ENCODE measurements at places on chromosomes 7 and 10. TPM values are rescaled to one million over a fixed set of nuclear protein-coding genes. Genes with fewer than 3 reads are reported as not detected.

- DNase-seq, result no peak
Measured at GRCh38 chr10:46285300-46285699, 1.5 kb upstream of the ANTXRL start.

DNA sequence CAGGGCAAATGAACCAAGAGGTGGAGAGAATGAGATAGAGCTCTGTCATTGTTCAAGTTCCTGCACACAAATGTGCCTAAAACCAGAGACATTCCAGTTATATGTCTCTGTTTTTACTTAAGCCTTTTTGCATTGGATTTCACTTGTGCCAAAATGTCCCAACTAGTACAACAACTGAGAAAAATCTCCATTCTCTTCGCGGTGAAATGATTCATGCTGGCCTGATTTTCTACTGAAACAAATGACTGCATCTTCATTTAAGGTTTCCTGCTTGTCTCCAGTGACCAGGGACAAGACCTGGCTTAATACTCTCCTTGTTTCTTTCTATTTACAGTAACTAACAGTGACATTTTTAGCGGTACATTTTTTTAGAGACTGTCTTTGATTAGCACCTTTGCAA, 714.9 kb downstream of the KCNMA1 start:
- no peak for DNase-seq

GRCh38 chr7:116477625-116478024, 21.9 kb upstream of the CAV2 start:
- no peak for DNase-seq

- DNase-seq, result no peak
Measured at GRCh38 chr10:90912174-90912573, 8.7 kb downstream of the ANKRD1 start.

DNA sequence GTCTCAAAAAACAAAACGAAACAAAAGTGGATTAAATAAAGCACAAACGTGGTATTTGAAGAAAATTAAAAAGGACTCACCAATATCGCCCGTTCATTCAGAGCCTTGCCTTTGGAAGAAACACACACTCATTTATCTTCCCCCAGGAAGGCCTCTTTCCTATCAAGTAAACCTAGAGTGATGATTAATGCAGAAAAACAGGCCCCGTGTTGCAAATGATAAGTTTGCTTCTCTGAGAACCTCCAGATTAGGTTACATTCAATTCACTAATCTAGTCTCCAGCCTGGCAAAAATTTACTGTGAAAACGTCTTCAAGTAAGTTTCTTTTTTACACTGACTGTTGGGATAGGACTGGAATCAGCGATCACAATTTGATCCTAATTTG, 78.0 kb upstream of the C1GALT1 start:
- no peak for DNase-seq

- peak; percentile 19 for DNase-seq
Measured at GRCh38 chr10:29917311-29917710, 142.1 kb downstream of the JCAD start.

The KCNH2 gene
- 6.4 TPM for total RNA-seq

DNA sequence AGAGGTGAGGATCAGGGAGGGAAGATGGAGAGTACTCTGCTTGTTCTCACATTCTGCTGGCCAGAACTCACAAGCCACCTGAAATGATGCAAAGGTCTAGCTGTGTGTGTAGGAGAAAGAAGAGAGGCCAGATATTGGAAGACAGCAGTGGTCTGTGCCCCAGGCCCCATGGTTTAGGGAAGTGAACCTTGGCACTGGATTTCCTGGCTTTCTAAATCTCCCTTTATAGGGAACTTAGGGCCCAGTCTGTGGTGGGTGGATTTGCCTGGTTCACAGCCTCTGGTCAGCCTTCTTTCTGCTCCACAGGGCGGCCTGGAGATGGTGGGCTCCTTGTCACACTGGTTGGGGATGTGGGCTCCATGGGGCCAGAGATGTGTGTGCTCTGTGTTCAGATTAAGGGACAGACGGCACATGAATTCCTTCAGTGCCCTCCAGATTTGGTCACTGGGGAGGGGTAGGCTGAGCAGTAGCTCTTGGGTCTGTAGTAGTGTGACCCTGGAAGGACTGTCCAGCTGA, 9.5 kb upstream of the SH2D4B start:
- DNase-seq, result no peak

DNA sequence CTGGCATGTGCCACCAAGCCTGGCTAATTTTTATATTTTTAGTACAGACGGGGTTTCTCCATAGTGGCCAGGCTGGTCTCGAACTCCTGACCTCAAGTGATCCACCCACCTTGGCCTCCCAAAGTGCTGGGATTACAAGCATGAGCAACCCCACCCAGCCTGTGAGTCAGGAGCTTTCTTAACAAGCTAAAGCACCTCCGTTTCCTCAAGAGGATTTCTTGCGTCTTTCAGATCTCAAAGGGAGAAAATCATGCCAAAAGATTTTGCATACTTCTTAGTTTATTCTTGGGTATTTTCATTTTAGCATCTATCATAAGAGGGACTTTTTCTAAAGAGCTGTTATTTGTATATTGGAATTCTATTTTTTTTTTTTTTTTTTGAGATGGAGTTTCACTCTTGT, 47.9 kb upstream of the FOXK1 start:
- DNase-seq, result no peak

DNA sequence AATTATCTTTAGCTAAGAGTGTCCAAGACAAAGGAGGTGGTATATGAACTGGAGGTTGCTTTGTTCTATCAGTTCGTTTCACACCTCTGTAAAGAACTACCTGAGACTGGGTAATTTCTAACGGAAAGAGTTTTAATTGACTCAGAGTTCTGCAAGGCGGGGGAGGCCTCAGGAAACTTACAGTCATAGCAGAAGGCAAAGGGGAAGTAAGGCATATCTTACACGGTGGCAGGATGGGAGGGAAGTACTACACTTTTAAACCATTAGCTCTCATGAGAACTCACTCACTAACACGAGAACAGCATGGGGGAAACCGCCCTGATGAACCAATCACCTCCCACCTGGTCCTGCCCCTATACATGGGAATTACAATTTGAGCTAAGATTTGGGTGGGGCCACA, 1202.3 kb upstream of the LRRTM3 start:
- DNase-seq, result no peak

- no peak for DNase-seq
Measured at GRCh38 chr10:124105594-124105993, 12.2 kb upstream of the CHST15 start.
